ENCODE measurements at places on chromosomes 6 and 20. TPM values are rescaled to one million over a fixed set of nuclear protein-coding genes. Genes with fewer than 3 reads are reported as not detected.

DNA sequence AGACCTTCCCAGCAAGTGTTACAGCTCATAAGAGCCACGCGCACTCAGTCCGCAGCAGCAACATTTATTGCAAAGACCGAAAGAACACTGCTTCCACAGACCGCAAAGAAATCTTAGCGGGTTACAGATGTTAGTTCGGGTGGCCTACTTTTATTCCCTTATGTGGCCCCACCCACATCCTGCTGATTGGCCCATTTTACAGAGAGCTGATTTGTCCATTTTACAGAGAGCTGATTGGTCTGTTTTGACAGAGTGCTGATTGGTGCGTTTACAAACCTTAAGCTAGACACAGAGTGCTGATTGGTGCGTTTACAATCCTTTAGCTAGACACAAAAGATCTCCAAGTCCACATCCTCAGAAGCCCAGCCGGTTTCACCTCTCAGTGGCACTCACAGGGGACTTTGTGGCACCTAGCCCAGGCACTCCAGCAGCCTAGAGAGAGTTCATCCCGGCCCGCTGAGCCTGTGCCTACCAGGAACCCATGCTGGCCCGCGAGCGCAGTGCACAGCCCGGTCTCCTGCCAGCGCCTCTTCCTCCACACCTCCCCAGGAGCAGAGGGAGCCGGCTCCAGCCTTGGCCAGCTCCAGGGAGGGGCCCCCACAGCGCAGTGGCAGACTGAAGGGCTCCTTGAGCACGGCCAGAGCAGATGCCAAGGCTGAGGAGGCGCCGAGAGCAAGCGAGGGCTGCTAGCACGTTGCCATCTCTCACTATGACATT, 244.3 kb upstream of the TSHZ2 start:
- H3K36me3 ChIP-seq = no peaks in the 10 kb centered on the region
- no peak overlapping the region for H3K4me3 ChIP-seq
- H3K27ac ChIP-seq = no peak overlapping the region
- H3K27me3 ChIP-seq = no peaks in the 10 kb centered on the region
- no peak for DNase-seq
- H3K4me1 ChIP-seq = no peaks in the 10 kb centered on the region

- H3K36me3 ChIP-seq = peaks cover 57% of the 10 kb centered on the region
- H3K4me1 ChIP-seq = no peaks in the 10 kb centered on the region
- no peak overlapping the region for H3K4me3 ChIP-seq
- DNase-seq = no peak
Measured at GRCh38 chr6:2784061-2784460, 18.9 kb downstream of the WRNIP1 start.

- no peak overlapping the region for H3K4me3 ChIP-seq
- no peak overlapping the region for H3K27ac ChIP-seq
- no peak for DNase-seq
- no peaks in the 10 kb centered on the region for H3K27me3 ChIP-seq
Measured at GRCh38 chr6:52162940-52163908, 23.0 kb upstream of the IL17A start.

- no peaks in the 10 kb centered on the region for H3K4me1 ChIP-seq
- no peak overlapping the region for H3K4me3 ChIP-seq
- DNase-seq = no peak
- H3K36me3 ChIP-seq = no peaks in the 10 kb centered on the region
- H3K27ac ChIP-seq = peak overlapping the region; percentile 9
Measured at GRCh38 chr6:157461000-157461915, 80.3 kb downstream of the ZDHHC14 start.

DNA sequence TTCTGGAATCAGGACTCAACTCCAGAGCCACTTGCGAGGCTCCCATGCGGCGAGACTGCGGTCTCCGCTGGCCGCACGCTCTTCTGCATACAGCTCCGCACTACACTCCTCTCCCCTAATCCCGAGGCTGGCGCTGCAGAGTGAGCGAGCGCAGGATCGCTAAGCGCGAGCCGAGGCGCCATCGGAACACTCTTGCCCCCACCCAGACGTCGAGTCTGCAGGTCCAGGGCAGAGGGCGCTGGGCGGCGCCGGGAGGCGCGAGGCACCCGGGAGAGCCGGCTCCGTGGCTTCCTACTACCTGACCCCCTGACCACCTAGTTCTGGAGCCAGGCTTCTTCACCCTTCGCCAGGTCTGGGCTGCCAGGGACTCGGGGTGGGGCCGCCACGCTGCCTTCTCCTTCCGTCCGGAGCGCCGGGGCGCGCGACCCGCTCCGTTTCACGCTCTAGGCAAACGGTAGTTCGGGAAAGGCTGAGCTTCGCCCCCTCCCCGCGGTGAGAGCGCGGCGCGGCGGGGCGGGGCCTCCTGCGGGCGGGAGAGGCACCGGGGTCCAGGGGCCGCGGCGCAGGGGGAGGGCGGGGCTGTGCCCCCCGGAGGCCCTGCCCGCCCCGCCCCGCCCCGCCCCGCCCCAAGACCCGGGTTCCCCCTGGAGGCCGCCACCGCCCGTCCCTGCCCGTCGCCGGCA, 5.4 kb upstream of the TUBB2A start:
- peaks cover 47% of the 10 kb centered on the region for H3K4me1 ChIP-seq
- H3K27me3 ChIP-seq = no peaks in the 10 kb centered on the region
- peak overlapping the region; percentile 97 for H3K27ac ChIP-seq
- H3K4me3 ChIP-seq = peak overlapping the region; percentile 78
- peak; percentile 65 for DNase-seq

DNA sequence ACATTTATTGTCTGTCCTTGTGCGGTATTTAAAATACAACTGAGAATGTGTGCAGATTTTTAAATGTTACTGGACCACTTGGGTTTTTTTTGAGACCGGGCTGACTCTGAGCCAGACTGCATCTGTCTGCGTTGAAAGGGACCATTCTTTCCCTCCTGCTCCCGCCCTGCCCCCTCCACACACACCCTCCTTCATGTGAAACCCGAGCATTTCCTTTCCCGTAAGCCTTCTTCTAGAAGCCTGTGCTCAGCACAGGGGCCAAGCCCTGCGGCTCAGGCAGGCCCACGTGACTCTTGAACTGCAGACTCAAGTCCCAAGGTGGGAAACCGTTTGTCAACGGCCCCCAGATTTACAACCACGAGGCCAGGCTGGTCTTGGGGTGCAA, 82.7 kb upstream of the FOXC1 start:
- DNase-seq = no peak
- no peaks in the 10 kb centered on the region for H3K27me3 ChIP-seq
- no peaks in the 10 kb centered on the region for H3K4me1 ChIP-seq

DNA sequence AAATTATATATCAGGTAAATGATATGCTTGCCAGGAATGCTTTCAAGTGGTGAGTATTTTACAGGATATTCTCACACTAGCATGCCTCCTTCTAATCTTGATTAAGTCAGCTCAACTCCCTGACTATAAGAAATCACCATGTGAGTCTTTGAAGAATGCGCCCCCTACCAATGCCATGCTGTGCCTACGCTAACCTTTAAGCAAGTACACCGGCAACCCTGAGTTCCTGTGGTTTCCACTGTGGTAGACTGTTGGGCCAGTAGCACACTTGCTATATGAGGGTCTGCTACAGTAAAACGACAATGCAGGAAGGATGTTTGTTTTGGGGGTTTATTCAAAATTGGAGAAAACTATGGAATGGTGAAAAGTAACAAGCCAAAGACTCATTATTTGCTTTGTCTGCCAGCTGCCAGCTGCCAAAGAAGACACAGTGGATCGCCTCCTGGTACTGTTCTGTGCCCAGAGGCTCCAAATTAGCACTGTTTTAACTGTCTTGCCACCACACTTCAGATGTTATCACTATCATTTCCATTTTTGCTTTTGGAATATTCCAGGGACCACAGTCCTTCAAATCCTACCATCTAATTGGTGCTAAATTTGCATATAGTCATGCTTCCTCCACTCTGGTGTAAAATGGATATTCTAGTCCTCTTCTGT, 333.5 kb downstream of the RNGTT start:
- no peaks in the 10 kb centered on the region for H3K4me1 ChIP-seq
- H3K27me3 ChIP-seq = no peaks in the 10 kb centered on the region
- DNase-seq = peak; percentile 32
- H3K36me3 ChIP-seq = no peaks in the 10 kb centered on the region

DNA sequence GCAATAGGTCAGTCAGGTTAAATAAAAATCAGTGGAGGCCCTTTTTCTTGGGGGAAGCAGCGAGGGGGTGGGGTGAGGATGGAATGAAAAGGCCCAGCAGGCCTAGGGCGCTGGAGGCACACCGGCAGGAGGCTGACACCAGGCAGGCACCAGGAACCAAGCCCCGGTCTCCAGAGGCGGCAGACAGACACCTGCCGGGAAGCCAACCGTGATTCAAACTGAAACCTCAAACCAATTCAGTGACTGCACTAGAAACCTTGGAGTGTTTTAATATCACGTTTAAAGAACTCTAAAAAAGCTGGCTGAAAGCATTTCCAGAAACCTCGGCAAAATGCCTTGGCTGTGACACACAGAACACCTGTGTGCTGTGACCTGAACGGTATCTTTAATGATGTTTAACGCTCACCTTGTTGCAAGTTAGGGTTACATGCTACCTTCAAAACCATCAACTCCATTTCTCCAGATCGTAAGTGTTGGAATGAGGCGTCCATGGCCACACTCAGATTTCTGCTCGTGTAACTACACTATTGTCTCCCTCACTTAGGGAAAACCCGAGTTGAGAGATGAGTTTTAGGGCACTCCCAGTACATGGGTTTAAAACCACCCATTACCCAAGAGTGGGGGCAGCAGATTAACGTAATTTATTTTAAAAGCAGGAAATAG, 27.2 kb downstream of the DIDO1 start:
- H3K36me3 ChIP-seq = no peaks in the 10 kb centered on the region
- no peak overlapping the region for H3K27ac ChIP-seq
- H3K27me3 ChIP-seq = no peaks in the 10 kb centered on the region
- peaks cover 14% of the 10 kb centered on the region for H3K4me1 ChIP-seq
- no peak for DNase-seq

DNA sequence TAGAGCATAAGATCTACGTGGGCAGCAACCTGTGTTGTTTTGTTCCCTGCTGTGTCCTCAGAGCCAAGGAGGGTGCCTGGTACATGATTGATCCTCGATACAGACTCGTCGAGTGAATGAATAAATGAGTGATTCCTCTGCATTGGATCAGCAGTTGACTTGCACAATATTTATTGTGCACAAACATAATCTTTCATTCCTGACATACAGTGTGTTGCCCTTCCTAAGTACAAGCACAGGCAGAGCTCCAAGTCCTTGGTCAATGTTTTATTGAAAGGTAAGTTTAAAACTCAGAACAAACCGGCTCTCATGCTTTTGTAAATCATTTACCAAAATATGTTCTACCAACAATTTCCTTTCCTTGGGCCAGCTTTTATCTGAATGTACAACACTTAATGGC, 57.4 kb downstream of the STMND1 start:
- H3K27me3 ChIP-seq = no peaks in the 10 kb centered on the region
- no peak for DNase-seq
- H3K36me3 ChIP-seq = no peaks in the 10 kb centered on the region
- H3K4me1 ChIP-seq = no peaks in the 10 kb centered on the region
- H3K4me3 ChIP-seq = no peak overlapping the region
- H3K27ac ChIP-seq = peak overlapping the region; percentile 31

DNA sequence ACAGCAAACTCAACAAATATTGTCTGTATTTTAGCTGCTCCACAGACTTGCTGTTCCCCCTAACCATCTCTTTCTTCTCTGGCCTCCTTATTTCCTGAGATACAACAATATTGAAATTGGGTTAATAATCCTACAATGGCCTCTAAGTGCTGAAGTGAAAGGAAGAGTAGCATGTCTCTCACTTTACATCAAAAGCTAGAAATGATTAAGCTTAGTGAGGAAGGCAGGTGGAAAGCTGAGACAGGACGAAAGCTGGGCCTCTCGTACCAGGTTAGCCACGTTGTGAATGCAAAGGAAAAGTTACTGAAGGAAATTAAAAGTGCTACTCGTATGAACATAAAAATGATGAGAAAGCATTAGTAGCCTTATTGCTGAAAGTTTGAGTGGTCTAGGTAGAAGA, 63.8 kb downstream of the ELOVL5 start:
- no peak overlapping the region for H3K4me3 ChIP-seq
- H3K4me1 ChIP-seq = no peaks in the 10 kb centered on the region
- DNase-seq = no peak
- no peak overlapping the region for H3K27ac ChIP-seq

- H3K27me3 ChIP-seq = no peaks in the 10 kb centered on the region
- H3K4me1 ChIP-seq = no peaks in the 10 kb centered on the region
- H3K36me3 ChIP-seq = no peaks in the 10 kb centered on the region
- DNase-seq = no peak
- no peak overlapping the region for H3K4me3 ChIP-seq
Measured at GRCh38 chr6:78810146-78810545, 57.2 kb upstream of the IRAK1BP1 start.

- no peaks in the 10 kb centered on the region for H3K27me3 ChIP-seq
- peaks cover 15% of the 10 kb centered on the region for H3K4me1 ChIP-seq
- no peak for DNase-seq
- no peak overlapping the region for H3K4me3 ChIP-seq
Measured at GRCh38 chr6:56655996-56656395, 13.3 kb upstream of the DST start.

- H3K27ac ChIP-seq = peak overlapping the region; percentile 42
- no peak overlapping the region for H3K4me3 ChIP-seq
- no peaks in the 10 kb centered on the region for H3K36me3 ChIP-seq
- DNase-seq = no peak
Measured at GRCh38 chr6:14763139-14763538, 482.7 kb upstream of the JARID2 start.

DNA sequence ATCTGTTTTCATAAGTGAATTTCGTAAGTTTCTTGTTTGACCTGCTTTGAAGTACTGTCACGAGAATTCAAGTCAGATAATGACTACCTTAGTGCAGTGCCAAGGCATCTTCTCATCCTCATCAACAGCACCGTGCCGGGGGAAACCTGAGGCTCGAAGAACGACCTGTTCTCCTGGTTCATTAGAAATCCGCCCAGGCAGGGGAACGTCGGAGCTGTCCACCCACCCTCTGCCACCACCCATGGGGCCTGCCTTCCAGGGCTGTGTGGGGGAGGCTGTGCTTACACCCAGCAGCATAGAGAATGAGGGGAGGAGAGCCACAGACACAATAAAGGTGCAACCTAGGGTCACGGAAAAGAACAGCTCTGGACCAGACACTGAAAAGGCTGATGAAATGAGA, 101.6 kb downstream of the RAMACL start:
- H3K4me1 ChIP-seq = no peaks in the 10 kb centered on the region
- no peaks in the 10 kb centered on the region for H3K27me3 ChIP-seq
- no peak overlapping the region for H3K4me3 ChIP-seq
- H3K36me3 ChIP-seq = peaks cover 10% of the 10 kb centered on the region

DNA sequence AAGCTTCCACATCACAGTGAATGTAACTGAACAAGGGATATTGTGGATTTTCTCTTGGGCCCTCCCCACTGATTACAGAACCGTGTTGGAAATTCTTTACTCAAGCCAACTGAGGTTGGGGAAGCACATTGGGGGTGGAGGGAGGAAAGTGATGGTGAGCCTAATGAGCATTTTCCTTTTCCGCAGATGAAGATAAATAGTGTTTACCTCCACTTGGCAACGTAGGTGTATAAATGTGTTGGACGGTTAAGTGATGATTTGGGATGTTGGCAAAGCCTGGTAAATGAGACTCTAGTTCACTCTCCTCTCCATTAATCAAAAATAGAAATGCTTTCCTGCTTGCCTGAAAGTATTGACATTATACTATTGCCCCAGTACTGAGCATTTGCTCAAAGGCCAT, 27.1 kb upstream of the NRN1 start:
- H3K36me3 ChIP-seq = no peaks in the 10 kb centered on the region
- no peaks in the 10 kb centered on the region for H3K27me3 ChIP-seq
- H3K4me3 ChIP-seq = no peak overlapping the region
- DNase-seq = no peak
- H3K4me1 ChIP-seq = no peaks in the 10 kb centered on the region

The DACT2 gene
- 2.5 TPM for total RNA-seq

The GRM1 gene
- total RNA-seq = not detected

The BMP2 gene
- total RNA-seq = 29.8 TPM

The PTPRT gene
- total RNA-seq = 1.1 TPM

The CDC5L gene
- 23.1 TPM for total RNA-seq

The SNX9 gene
- 50.6 TPM for total RNA-seq

The ZC2HC1B gene
- not detected for total RNA-seq

The PTGIS gene
- total RNA-seq = 12.7 TPM

The ACTL10 gene
- total RNA-seq = not detected

The ECT2L gene
- not detected for total RNA-seq

The DAAM2 gene
- 178 TPM for total RNA-seq

The POU5F1 gene
- 62.1 TPM for total RNA-seq
